Activated T-cell treated with anti-CD3 and anti-CD28 coated beads for 48 hours (primary cell): ENCODE measurements at places on chromosomes 6 and 20.
A peak's percentile ranks its signal among the peaks of the same experiment; 100 is the strongest.

DNA sequence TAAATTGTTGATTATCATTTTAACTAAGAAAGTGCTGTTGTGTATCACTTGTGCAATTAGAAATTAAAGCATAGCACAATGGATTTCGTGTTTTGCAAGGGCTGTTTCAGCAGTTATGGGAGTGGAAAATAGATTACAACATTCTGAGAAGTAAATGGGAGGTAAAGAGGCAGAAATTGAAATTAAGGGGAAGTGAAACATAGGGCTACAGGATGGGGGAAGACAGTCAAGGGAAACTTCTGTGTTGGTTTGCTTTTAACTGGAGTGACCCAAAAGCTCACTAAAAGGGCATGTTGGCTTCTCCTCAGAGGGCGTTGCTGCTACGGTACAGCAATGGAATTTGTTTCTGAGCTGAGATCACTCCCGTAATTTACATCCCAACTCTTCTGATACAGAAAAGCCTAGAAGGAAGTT lies 147.5 kb downstream of the BCAS1 start:
- no peak for DNase-seq

DNA sequence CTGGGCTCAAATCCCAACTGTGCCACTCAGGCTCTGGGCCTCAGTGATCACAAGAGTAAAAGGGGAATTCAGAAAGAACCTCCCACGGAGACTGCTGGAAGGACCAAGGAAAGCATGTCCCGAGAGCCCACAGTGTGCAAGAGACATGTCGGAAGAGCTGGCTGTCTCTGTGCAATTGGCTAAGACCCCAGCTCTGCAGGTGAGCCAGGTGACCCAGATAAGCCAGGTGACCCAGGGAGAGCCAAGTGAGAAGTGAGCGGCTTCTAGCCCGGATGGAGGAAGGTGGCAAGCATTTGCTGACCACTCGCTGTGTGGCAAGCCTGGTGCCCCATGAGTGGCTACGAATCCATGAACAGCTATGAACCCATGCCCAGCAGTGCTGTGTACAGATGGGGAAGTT lies 59.1 kb downstream of the RIPOR3 start:
- no peak for DNase-seq

DNA sequence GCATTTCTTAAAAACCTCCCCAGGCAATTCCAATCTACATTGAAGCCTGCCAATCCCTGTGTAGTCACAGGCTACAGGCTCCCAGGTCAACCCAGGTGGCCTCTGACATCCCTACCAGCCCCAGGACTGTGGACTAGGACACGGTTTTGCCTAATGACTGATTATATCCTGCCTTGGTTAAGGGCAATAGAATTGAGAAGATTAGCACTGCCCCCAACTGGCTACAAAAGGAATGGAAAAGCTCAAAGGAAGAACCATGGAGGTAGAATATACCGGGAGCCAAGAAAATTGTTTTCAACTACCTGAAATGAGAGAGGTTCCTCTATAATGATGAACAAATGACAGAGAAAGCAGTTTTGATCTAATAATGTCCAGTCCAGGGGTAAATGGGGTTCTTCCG lies 421.1 kb upstream of the AGPAT4 start:
- no peak for DNase-seq

DNA sequence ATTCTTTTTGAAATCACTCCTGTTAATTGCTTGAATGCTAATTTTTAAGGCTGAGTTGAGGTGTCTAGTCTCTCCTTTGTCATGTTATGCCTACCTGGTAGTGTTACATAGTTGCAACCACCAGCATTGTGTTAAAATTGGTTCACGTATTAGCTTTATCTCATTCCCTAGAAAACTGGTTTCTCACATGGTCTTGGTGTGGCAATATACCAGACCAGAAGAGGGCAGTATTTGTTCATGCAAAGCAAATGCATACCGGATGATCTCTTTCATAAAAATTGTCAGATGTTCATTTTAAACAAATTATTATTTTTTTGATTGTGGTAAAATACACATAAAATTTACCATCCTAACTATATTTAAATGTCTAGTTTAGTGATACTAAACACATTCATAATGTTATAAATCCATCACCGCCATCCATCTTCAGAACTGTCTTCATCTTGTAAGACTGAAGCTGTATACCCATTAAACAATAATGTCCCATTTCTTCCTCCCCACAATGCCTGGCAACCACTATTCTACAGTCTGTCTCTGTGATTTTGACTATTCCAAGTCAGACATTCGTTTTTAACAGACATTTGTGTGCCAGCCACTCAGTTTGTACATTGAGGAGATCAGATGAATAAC lies 92.8 kb downstream of the ATRN start:
- no peak for DNase-seq

GRCh38 chr20:51382111-51382985 lies 160.2 kb downstream of the NFATC2 start:
- no peak for DNase-seq

DNA sequence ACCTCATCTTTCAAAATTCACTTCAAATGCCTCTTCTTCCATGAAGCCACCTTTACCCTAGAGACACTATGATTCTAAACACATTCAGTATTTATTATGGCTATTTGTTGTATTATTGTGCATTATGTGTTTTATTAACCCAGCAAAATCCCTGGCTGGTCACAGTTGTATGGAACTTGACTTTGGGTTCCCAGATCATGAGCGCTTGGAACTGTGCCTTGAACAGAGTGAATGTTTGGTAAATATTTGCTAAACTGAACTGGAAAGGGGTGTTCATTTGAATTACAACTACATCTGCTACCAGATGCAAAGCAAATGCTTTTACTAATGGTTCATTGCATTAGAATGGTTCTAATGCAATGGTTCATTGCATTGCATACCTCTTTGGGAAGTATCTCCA lies 259.8 kb downstream of the PKHD1 start:
- no peak for DNase-seq

GRCh38 chr6:34491091-34491430 lies 25.2 kb downstream of the PACSIN1 start:
- DNase-seq: no peak

DNA sequence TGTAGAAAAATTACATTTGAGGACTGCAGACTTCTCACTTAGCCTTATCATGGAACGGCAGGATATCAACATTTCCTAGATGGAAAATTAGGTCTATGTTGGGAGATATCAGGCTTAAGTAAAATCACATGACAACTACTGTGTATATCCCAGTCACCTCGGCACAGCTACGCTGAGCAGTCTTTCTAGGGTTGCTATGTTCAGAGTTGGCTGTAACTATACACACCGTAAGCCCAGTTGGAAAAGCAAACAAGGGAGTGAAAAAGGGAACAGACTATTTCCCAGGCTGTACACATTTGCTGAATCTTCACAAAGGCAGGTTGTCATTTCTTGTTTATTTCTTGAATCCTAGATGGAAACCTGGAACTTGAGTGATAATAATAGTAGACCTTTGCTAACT lies 80.7 kb upstream of the PTPRK start:
- no peak for DNase-seq

GRCh38 chr6:38730140-38730862 lies 15.2 kb downstream of the DNAH8 start:
- DNase-seq: no peak

GRCh38 chr6:29146179-29146578 lies 24.5 kb upstream of the OR2J2 start:
- DNase-seq: no peak

- no peak for DNase-seq
Observed at GRCh38 chr20:38434301-38434741, 807 bp downstream of the SNHG17 start.

- no peak for DNase-seq
Observed at GRCh38 chr6:108836061-108836460, 12.2 kb upstream of the ARMC2 start.

- no peak for DNase-seq
Observed at GRCh38 chr6:115362234-115362633, 698.5 kb downstream of the FRK start.

DNA sequence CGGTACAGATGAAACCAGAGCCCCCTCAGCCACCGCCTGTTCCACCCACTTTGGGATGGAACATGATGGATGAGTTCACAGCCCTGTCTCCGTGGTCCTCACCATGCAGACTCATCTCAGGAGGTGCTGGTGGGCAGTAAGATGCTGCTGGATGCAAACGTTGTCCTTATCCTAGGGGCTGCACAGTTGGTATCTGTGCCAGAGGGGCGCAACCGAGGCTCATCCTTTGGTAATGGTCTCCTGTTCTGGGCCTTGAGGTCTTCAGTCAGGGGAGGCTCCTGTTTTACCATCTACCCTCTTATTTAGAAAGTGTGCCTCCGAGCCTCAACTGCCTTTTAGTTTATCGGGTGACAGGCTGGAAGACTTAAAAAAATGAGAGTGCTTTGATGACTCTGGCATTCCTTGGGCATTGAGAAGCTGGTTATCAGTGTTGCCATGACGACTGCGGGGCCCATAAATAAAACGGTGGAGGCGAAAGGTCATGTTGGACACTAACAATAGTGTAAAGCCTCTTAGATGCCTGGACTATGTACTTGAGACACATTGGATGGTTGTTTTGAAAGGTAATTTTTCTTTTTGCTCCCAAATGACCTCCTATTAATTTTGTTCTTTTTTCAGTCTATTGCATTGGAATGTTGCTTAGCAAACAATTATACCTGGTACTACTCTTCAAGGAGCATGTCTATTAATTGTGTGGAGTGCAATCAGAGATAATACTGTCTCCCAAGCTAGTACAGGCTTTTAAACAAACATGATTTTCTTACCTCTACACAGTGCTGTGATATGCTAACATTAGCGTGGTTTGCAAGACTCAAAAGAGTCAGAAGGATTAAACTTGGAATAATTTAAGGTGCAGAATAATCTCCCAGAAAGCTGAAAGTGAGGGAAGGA lies 74.2 kb upstream of the DSP start:
- DNase-seq: no peak

DNA sequence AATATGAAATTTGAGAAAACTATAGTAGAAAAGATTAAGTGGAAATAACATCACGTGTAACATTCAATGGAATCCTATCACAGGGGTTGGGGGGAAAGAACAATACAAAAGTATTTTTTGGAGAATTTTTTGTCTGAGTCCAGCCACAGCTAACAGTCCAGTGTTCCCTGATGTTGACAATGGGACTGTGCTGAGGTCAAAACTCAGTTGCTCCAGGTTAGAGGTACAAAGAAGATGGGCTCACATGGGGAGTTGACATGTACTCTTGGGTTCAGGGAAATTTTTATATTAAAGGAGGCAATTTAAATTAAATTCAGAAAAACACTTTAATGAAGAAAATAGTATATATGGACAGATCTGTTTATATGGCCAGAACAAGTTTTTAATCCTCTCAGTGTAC lies 995 bp downstream of the MYCT1 start:
- no peak for DNase-seq

GRCh38 chr6:3453413-3454272 lies 3.2 kb downstream of the SLC22A23 start:
- no peak for DNase-seq

DNA sequence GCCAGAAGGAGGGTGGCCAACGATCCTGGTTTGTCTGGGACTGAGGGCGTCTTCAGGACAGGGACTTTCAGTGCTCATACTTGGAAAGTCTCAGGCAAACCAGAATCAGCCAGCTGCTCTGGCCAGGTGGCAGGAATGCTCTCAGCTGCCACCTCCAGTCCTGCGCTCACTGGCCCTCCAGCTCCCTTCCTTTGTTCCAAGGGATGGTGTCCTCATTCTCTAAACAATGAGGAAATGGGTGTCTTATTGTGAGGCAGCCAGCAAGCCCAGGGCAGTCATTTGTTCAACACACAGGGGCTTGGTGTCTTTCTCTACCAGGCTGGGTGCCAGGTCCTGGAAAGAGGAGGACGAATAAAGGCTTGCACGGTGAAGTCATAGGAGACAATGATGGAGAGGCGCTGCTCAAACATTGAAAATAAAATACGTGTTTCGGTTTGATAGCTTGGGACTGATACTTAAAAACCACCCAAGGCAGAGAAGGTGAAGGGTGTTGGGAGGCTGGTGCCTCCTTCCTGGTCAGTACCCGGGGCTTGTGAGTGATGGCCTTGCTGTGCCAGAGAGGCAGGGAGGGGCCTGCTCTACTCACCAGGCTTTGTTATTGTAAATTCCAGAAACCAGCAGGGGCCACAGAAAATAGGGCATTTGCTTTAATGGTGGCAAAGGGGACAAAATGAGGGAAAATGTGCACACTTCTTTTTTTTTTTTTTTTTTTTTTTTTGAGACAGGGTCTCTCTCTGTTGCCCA lies 11.3 kb upstream of the TMEM181 start:
- DNase-seq: no peak

- DNase-seq: no peak
Observed at GRCh38 chr6:32475392-32476206, 35.9 kb downstream of the HLA-DRA start.

DNA sequence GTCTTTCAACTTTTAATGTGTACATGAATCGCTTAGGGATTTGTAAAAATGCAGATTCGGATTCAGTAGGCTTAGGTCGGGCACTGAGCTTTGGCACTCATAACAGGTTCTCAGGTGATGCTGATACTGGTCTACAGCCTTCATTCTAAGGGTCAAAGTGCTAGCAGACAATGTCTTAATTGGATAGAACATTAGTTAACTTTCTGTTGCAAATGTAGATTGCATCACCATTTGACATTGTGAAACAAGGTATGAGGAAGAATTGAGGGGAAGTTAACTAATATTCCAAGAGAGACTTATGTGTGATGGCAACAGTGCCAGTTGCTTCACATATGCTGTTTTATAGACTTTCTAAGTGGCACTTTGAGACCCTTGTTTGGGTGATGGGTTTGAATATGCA lies 86.9 kb downstream of the MLIP start:
- DNase-seq: no peak

GRCh38 chr6:16760516-16761470 lies at the start of gene ATXN1:
ATXN1 (minus strand) TSS chr6:16761460.
- peak; percentile 27 for DNase-seq

DNA sequence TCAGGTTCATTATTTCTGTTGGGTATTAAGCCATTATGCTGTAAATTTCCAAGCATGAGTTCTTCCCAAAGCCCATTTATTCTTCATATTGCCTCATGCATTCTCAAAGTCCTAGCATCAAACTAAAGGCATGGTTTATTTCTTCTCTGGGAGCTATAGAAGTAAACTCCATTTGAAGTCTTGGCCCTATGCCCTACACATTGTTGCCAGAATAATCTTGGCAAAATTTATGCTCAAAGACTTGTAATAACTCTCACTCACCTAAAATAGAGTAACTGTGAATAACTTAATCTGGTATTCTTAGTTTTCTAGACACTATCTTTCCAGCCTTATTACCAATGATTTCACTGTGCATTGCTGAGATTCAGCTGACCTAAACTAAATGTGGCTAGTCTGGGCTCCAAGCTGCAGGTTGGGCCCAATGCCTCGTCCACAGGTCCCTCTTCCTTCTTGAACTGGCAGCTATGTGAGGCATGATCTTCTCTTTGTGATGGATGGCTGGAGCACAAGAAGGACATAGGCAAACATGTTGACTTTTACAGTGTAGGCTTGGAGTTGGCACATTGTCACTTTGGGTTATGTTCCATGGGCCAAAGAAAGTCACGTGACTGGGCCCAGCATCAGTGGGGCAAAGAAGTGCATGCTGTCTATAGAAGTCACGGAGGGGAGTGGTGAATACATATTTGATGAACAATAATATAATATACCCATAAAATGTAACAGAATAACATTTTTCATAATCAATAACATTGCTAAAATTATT lies 39.1 kb upstream of the ANKEF1 start:
- DNase-seq: no peak
